ENCODE measurements at places on chromosomes 3 and 15.
A peak's percentile ranks its signal among the peaks of the same experiment; 100 is the strongest.

- DNase-seq, result no peak
These were observed 13.7 kb downstream of the NTRK3 start for GRCh38 chr15:88242586-88243555.

GRCh38 chr3:76096036-76096435, 310.7 kb upstream of the ZNF717 start:
- no peak for DNase-seq

DNA sequence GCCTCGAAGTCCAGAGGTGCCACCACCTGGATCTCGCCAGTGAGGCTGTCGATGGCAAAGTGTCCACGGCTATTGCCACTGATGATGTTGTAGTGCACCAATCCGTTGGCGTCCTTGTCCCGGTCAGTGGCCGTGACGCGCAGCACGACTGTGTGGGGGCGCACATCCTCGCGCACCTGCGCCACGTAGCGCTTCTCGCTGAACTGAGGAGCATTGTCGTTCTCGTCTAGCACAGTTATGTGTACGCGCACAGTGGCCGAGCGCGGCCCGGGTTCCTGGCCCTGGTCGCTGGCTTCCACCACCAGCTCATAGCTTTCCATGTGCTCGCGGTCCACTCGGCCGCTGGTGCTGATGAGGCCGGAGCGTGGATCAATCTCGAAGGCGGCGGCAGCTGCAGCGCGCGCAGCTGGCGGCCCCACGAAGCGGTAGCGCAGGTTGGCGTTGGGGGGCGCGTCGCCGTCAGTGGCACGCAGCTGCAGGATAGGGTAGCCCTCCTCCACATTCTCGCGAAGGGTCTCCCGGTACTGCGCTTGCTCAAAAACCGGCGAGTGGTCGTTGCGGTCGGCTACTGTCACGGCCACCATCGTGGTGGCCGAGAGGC, 1.8 kb downstream of the CELSR3 start:
- DNase-seq, result no peak

DNA sequence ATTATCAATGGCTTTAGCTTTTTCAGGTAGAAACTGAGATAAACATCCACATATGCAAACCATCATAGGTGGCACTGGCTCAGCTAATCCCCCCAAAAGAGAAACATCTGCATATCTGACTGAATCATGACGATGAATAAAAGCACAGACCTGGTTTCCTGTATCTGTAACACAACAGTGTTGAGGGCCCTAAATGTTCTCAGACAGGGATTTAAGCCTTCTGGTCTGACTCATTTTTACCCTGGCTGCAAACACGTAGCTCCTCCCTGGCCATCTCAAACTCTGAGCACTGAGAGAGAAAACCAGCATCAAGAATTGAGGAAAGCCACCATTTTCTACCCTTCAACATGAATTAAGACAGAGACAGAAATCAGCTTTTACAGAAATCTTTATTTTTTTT, 35.2 kb downstream of the GLB1 start:
- DNase-seq, result no peak

DNA sequence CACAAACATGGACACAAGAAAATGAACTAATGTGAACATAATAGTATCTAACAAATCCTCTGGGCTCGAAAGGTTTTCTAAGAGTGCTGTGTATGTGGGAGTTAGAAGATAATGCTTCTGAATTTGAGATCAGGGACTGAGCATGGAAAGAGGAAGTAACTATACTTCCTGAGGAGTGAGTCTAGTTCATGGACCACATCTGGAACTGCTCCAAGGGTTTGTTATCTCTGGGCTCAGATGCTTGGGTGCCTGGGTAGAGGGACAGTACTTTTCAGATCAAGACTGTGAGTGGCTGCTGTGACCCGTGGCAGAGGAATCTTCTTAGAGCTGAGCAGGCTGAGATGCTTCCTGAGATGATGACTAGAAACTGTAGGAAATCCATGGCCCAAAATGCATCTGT, 28.5 kb downstream of the TBC1D23 start:
- no peak for DNase-seq

DNA sequence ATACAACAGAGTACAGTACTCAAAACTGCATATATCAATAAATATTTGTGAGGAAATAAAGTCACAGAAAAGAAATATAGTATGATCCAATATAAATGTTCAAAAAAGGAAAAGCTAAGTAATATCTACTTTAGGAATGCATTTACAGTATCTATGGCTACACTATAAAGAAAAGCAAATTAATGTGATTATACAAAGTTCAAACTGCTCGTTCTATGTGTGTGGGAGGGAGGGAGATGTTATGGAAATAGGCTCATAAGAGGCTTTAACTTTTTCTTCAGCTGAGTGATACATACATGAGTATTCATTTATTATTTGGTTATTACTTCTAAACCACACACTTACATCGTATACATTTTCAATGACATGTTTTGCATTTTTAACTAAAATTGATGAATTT, 377.7 kb upstream of the AGTR1 start:
- no peak for DNase-seq

DNA sequence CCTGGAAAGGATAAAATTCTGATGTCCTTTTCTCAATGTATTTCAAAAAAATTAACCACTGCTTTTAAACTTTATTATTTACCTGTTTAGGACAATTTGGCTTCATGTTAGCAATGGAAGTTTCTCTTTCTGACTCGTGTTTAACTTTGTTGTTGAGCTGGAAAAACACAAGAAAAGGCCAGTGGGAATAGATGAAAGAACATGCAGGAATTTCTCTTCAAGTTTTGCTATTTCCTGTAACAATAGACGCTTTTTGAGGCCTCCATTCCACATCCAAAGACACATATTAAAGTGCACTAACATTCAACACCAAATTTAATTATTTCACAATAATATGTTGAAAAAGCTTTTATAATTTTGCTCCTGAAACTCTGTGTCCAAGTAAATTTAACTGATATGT, 9.7 kb downstream of the RBMS3 start:
- DNase-seq, result no peak

DNA sequence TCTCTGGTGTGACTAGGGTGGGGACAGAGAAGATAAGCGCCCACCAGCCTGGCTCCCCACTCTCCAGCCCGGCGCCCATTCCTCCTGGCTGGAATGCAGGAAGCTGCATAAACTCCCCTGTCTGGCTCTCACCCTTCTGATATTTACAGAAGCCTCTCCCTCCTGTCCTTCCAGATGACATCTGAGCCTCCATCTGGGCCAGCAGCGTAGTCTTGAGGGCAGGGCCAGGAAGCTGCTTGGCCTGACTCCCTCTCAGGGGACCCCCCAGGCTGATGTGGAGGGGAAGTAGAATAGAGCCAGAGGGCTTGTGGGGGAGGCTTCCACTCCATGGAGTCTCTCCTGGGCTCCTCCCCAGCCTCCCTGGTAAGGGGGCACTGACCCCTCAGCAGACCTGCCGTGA, 49.9 kb downstream of the LINGO1 start:
- no peak for DNase-seq

DNA sequence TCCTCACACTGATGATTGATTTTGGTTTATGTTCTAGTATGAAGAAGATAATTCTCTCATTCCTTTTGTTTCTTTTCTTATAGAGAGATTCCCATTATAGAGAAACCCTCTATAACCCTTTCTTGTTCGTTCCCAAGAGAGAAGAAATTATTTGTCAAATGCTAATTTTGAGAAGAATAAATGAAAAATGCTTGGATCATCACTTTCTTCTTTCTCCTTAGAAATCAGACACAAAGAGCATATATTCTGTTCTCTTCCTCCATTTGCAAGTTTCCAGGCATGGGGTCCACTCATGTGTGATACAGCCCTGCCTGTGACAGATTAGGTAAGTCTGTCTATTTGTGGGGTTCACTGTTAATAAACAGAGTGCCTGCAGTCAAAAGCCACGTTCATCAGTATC, 222.6 kb upstream of the NECTIN3 start:
- DNase-seq, result no peak

DNA sequence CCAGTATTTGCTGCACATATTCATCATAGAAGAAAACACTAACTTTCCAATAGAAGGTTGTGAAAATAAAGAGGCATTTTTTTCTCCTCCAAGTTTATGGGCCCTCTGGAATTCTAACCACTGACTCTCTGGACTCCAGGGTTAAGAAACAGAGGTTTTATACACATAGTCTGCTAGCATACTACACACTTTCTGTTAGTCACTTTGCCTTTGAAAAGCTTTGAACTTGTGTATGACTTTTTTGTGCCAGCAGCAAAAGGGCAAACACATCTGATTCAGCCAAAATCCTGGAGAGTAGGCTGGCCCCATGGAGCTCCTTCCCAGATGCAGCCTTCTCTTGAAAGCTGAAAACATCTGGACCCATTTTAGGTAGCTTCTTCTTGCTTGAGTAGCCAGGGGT, 6.2 kb downstream of the ZIC4 start:
- no peak for DNase-seq

DNA sequence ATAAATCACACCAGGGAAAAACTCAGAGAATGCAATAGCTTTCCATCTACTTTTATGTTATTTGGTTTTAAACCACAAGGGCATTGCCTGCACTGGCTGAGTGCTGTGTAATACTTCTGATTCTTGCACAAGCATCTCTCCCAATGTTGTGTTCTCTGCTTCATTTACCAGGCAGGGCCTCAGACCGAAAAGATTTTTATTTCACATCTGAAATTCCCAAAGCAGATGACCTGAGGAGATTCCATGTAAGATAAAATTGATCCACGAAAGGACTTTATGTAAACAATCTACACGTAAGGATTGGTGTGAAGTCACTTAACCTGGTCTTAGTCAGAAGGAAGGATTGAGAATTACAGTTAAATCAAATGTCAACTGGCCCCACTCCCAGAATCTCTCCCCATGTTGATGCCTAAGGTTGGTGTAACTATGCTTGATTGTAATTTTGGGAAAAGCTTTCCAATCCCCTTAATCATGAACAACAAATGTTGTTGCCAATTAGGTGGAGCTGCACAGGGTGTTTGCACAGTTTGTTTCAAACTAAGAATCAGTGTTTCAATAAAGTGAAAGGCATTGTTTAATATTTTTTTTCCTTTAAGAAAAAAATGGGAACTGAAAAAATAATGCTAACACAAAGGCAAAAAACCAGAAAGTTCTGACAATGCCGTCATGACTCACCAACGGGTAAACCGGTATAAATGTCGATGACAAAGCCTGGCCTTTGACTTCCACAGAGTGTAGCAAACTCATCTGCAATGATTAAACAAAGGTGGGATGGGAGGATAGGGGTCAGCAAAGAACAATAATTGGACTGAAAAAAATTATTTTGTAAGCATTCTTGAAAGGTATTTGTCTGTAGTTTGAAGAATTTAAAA, 128.6 kb downstream of the DUT start:
- DNase-seq, result no peak

DNA sequence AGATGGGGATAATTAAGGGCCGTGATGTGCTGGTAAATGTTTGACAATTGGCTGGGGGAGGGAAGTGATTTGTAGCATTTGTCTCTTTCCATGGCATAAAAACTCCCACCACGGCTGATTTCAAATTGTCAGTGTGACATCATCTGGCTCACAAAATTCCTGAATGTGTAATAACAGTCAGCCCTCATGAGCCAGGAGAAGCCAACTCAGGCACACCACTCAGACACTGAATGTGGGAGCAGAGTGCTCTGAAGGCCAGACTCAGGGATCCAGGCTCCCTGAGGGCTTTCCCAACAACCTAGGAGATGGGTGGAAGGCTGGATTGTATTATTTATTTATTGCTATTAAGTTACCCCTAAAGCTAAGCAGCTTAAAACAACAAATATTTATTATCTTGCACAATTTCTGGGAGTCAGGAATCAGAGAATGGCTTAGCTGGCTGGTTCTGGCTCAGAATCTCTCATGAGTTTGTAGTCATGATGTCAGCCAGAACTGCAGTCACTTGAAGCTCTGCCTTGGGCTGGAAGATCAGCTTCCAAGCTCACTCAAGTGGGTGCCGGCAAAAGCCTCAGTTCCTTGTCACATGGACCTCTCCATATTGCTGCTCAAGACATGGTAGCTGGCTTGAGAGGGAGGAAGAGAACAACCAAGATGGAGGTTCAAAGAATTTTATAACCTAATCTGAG, 6.5 kb upstream of the CPEB1 start:
- DNase-seq, result no peak

DNA sequence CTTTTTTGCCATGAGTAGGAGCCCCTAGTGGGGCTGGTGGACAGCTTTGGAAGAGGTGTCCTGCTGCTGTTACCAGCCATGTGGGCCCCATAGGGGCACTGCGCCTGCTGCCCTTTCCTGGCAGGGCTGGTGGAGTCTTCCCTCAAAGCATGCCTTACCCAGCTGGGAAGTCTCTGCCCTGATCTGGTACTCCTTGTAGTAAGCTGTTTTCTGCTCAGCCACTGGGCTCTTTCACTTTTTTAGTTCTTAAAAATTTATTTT, 26.2 kb downstream of the HMCES start:
- no peak for DNase-seq

GRCh38 chr3:58994746-58995330, 55.0 kb downstream of the CFAP20DC start:
- no peak for DNase-seq

- no peak for DNase-seq
These were observed 148.4 kb downstream of the TIGIT start for GRCh38 chr3:114442246-114442645.

- DNase-seq, result no peak
These were observed 9.5 kb downstream of the CHSY1 start for GRCh38 chr15:101242160-101242998.

DNA sequence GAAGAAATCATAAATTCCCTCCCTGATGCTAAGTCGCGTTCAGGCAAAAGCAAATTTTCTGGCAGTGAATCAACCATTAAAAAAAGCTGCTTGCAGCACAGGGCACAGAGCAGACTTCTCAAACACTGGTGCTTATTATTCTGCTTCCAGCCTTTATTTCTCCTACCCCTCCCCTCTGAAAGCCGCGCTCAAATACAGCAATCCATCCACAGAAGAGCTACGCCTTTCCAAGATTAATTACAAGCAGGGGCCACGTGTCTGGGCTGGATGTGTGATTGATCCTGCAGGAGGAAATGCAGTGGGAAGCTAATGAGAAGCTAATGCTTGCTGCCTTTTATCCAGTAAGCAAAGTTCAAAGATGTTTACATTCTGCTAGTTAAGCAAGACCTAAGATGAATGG, 134.9 kb upstream of the TOPAZ1 start:
- no peak for DNase-seq

- DNase-seq, result no peak
These were observed 275.5 kb downstream of the SHOX2 start for GRCh38 chr3:157830556-157831236.

GRCh38 chr3:19190602-19191001, 42.3 kb downstream of the KCNH8 start:
- DNase-seq, result no peak

GRCh38 chr3:48756640-48757039, 39.6 kb upstream of the IP6K2 start:
- no peak for DNase-seq

DNA sequence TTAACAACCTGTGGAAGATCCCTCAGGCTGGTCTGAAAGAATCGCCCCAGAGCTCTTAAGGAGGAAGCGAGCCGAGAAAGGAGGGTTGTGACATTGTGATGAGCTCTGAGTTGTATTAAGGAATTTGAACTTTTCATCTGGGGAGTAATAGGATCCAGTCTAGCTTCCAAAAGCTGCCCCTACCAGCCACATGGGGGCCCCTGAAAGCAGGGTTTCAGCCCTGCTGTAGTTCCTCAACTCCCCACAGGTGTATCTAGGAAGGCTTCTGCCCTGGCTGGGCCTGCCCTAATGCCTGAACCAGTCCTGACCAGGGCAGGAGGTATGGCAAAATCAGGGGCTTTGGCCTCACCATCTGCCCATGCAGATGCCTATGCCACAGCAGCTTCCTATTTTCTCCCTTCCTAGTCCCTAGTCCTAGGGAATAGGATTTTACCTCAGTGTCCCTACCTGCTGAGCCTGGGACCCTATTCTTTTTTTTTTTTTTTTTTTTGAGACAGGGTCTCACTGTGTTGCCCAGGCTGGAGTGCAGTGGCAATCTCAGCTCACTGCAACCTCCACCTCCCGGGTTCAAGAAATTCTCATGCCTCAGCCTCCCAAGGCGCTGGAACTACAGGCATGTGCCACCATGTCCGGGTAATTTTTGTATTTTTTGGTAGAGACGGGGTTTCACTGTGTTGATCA, 5.0 kb upstream of the AP3S2 start:
- peak; percentile 26 for DNase-seq

All from memory B cell (primary cell).